ENCODE measurements at places on chromosomes 16 and 17.

DNA sequence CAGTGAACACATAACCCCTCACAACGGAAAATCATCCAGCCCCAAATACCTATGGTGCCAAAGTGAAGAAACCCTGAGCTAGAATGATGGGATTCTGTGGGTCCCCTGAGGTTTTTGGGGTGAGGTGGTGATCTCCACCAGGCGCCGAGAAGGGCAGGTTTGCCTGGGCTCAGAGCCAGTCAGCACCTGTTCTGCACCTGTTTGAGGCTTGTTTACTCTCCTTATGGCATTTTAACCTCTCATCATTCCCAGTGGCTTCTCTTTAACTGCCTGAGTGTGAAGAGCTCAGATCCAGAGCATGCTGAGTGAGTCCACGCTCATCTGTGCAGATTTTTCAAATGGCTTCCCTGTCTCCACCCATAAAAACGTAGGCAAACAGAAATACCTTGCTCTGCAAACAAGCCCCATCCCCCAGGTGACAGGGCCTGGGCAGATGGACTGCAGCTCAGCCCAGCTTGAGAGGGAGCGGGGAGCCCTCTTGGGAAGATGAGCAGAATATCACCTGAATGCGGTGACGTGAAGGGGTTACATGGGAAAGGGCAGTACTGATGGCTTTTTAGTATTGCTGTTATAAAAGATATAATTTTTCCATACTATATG lies 40.1 kb upstream of the CLEC19A start:
- DNase-seq = no peak

GRCh38 chr16:75060723-75061122 lies 55.9 kb downstream of the LDHD start:
- no peak for DNase-seq

- DNase-seq = no peak
These were observed 9.5 kb upstream of the KRT19 start for GRCh38 chr17:41537614-41537954.

- no peak for DNase-seq
These were observed 5.0 kb downstream of the JUP start for GRCh38 chr17:41781404-41782110.

- DNase-seq = no peak
These were observed 15.7 kb downstream of the C16orf74 start for GRCh38 chr16:85735225-85735635.

DNA sequence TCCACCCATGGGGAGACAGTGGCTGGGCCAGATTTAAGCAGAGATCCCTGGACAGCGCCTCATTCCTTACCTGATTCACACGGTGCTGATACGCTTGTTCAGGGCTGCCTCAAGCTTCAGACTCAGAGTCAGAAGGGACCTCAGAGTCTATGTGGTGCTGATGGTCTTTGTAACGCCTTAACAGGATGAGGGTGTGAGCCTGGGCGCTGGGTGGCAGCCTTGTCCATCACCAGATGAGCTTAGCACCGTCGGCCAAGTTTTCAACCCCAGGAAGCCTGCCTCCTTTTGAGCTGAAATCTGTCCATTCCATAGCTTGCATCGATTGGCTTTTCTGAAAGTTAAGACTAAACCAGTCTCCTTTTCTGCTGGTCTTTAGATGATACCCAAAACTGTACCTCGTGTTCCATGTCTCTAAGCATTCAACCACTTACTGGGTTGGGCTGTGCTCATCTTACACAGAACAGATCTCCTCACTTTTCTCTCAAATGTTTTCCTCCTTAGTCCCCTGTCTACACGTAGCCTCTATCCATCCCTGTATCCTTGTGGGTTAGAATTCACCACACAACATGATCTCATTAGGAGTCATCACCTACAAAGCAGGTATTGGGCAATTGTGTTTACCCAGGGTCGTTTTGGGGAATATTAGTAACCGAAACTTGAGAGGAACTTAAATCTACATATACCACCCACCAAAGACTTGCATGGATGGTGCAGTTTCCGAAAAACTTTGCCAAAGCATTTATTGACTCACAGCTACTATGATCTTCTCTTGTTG lies 573.4 kb downstream of the CDH13 start:
- DNase-seq = no peak

GRCh38 chr17:79974566-79975497 lies 60.8 kb downstream of the TBC1D16 start:
- no peak for DNase-seq

GRCh38 chr17:58513267-58513964 lies 1.0 kb downstream of the MTMR4 start:
- DNase-seq = no peak

- peak; percentile 78 for DNase-seq
These were observed 1.1 kb downstream of the MT2A start for GRCh38 chr16:56609463-56609921.
